ENCODE measurements at places on chromosomes 2 and 18.

- DNase-seq = peak; percentile 71
Observed at GRCh38 chr18:50194631-50195532, at the start of gene MYO5B. MYO5B (minus strand) TSS chr18:50195147; CDS start chr18:50194793, 354 bp downstream.

DNA sequence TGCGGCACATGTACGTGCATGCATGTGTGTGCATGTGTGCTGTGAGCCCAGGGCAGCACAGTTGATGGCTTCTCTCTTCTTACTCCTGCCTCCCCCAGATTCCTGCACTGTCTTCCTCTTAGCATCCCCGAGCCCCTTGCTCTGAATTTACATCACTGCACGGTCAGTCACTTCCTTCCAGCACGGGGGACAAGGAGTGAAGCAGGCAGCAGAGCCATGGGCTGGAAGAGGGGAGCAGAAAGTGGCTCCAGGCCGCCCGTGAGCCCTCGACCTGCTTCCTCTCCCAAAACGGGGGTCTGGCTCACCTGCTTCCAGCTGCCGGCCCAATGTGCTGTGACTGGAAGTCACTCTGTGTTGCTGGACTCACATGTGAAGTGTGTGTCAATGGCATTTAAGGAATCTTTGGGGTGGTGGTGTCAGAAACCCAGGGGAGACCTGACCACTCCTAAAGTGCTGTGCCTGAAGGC lies 106.1 kb downstream of the FAM210A start:
- DNase-seq = no peak

DNA sequence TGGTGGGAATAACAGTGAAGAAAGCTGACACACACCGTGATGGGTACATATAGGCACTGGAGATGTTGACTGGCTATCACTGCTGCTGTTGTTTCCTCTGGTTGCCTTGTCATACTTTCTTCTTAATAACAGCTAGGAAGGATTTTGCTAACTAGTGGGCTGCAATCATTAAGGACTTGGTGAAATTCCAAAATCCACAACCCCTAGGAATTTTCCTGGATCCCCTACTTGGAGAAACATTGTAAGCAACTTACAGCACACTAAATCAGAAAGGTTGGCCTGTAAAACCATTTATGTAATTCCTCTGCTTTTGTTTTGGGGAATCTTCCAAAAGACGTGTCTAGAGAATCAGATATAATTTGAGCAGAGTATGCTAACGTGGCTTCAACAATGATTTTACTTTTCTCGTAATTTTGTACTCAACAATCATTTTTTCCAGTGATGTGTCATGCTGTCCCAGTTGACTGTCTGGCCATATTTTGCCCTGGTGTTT lies 8.0 kb upstream of the COL3A1 start:
- no peak for DNase-seq

- DNase-seq = no peak
Observed at GRCh38 chr18:3279201-3280185, 17.6 kb downstream of the MYL12B start.

- DNase-seq = no peak
Observed at GRCh38 chr2:237604960-237605359, 14.4 kb upstream of the RAB17 start.

- no peak for DNase-seq
Observed at GRCh38 chr2:68190991-68191731, 33.5 kb downstream of the PNO1 start.
